Coronary artery (tissue), 2 donors: ENCODE measurements at places on chromosomes 16 and 17.

- DNase-seq, result no peak
Observed at GRCh38 chr16:86052115-86052670, 153.2 kb downstream of the IRF8 start.

DNA sequence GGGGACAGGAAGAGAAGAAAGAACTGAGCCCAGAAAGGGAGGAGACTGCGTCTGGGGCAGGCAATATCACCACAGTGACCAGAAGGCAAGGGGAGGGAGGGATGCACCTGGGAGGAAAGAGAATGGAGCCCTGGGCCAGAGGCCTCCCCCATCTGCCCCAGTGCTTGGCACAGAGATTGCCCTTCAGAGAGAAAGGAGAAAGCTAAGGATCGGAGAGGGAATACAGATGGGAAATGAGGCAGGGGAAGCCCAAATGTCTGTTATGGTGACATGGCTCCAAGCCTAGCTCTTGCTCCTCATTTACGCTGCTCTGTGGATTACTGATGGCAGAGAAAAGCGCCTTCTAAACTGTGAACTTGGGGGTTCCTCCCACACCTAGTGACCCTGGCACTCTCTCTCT, 47.2 kb downstream of the PIPOX start:
- no peak for DNase-seq

- DNase-seq, result peak; percentile 77
Observed at GRCh38 chr16:54446639-54447038, 160.1 kb upstream of the IRX3 start.

GRCh38 chr16:87064731-87065445, 252.3 kb downstream of the C16orf95 start:
- peak; percentile 50 for DNase-seq

DNA sequence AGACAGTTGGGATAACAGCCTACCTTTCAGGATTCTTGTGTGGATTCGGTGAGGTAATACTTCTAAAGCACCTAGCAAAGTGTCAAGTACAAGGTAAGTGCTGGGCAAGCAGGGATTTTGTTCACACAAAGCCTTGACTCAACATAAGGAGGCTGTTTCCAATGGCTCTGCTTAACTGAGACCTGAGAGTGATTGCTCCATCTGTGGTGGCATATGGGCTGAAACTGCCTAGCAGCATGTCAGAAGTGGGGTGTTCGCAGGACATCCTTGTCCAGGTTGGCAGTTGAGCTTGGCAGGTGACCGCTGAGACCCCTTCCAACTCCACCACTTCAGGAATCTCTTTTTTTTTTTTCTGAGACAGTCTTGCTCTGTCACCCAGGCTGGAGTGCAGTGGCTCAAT, 19.8 kb downstream of the IL4R start:
- DNase-seq, result no peak
